COR-L47 (cell line): ENCODE measurements at places on chromosomes 2 and 18.

- no peak for DNase-seq
These were observed 39.1 kb downstream of the PGAP1 start for GRCh38 chr2:196887431-196887830.

DNA sequence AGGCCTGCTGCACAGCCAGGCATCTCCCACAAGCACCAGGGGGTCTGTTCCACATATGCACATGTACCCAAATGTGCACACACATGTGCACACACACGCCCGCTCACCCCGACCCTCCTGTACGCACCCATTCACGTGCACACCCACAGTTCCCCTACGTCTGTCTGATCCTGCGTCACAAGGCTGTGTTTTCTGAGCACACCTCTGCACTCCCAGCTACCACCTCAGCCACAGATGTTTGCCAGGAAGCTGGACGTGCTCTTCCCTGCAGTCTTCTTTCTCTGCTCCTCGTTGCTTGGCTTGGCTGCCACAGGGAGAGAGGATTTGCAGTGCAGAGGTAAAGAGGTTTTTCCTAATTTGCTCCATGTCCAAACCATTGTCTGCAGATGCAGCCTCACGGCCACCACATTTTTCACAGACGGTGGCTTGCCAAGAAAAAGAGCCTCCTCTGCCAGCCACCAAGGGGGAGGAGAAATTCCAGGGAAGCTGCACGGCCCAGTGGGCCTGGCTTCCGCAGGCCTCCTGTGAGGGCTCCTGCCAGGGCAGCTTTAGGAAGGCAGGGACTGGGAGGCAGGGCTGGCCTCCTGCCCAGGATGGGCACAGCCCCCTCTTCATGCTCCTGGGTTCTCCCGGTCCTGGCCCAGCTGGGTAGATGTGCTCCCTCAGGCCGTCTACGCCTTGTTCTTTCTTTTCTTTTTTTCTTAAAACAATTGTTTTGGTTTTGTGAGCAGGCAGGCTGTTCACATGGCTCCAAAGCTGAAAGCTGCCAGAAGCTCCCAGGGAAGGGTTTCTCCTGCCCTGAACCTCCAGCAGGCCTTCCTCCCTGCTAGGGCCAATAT, 29.3 kb upstream of the HS6ST1 start:
- peak; percentile 75 for DNase-seq

DNA sequence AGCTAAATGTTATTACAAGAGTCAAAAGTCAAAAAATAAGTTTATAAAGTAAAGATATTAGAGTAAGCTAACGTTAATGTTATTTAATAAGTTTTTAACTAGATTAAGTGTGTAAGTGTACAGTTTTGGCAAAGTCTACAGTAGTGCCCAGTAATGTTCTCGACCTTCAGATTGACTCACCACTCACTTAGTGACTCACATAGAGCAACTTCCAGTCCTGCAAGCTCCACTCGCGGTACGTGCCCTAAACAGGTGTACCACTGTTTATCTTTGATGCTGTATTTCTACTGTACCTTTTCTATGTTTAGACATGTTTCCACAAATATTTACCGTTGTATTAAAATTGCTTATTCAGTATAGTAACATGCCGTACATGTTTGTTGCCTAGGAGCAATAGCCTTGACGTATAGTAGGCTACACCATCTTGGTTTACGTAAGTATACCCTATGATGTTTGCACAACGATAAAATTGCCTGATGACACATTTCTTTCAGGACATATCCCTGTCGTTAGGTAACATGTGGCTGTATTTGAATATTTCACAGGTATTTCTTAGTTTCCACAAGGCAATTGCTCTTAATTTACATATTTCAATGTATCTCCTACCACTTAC, 1641.9 kb upstream of the PIK3C3 start:
- DNase-seq = no peak

GRCh38 chr2:53786352-53786704, 425 bp downstream of the ASB3 start:
- no peak for DNase-seq

DNA sequence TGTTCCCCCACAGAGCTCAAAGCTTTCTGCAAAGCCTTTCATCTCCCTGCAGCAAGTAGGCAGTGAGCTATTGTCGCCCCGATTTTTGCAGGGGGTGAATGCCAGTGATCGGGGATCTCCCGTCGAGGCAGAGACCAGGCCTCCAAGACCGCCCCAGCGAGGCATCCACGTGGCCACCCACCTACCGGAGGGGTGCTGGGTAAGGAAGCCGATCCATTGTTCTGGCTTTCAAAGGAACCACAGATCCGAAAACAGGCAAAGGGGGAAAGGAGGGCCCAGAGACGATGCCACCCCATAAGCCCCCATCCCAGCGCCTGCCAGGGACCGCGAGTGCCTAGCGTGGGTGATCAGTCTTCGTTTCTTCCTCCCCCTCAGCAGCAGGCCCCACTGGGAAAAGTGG, 2.4 kb downstream of the ADRA2B start:
- DNase-seq = no peak

GRCh38 chr18:31647127-31647753, 37.1 kb downstream of the B4GALT6 start:
- peak; percentile 41 for DNase-seq

DNA sequence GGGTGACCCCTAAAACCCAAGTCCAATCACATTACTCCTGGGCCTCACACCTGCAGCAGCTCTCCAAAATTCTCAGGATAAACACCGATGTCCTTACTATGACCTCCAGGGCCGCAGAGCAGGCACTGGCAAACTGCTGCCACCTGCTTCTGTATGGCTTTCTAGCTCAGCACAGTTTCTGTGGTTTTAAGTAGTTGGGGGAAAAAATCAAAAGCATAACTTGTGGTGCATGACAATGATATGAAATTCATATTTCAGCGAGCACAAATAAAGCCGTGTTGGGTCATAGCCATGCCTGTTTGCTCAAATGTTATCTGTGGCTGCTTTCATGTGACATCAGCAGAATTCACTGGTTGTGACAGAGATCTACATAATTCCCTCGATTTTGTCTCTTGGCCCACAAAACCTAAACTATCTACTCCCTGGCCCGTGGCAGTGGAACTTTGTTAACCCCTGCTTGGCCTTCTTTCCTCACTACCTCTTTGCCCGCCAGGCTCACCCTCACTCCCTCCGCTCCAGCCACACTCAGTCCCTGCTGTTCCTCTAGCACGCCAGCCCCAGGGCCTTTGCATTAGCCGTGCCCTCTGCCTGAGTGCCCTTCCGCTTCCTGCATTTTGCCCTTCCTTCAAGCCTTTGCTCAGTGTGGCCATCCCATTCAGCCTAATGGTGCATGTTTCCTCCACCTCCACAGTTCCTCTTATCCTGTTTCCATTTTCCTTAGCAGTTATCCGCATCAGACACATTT, 108.3 kb downstream of the AGAP1 start:
- DNase-seq = no peak

DNA sequence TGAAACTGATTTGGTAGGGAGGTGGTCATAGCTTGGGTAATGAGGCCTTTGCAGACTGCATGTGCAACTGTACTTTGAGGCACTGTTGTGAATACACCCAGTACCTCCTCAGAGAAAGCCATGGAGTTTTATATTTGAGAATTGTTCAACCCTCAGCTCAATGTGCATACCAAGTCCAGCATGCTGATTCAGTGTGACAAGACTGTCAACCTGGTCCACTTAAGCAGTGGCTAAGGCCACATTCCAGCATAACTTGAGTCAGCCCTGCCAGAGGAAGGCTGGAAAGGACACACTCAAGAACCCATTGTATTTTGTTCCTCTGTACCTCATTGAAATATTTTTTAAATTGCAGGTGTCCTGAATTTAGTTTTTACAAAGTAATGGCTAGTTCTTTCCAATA, 121.8 kb upstream of the HNMT start:
- no peak for DNase-seq

GRCh38 chr18:51275712-51276476, 78.4 kb upstream of the MEX3C start:
- peak; percentile 10 for DNase-seq

- no peak for DNase-seq
These were observed 43.5 kb downstream of the ASAP2 start for GRCh38 chr2:9250091-9250490.

DNA sequence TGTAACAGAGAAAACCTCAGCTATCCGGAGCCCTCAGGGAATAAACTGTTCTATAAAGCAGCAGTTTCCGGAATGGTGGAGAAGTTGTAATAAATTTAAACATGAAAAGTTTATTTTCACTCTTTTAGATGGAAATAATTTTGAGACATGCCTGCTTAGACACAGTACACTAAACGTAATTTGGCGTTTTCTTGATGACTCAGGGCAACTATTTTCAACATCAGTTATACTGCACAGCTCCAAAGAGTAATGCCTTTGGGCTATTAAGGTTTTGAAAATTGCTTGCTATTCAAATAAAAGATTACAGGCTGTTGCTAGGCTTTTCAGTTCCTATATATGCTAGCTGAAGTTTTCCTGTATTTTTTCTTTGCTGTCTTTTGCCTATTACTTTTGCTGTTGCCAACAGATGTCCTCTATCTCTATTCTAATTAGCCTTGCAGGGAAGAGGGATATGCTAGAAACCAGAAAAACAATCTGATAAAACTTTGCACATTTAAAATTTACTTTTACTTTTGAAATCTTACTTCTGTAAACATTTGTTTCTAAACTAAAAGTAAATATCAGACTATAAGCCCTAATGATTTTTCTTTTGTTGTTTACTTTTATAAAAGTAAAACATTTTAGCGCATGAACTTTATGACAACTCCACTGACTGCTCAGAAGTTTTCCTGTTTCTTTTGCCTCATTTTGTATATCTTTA, 113.4 kb upstream of the WDSUB1 start:
- no peak for DNase-seq

- no peak for DNase-seq
These were observed 154.6 kb downstream of the WDSUB1 start for GRCh38 chr2:159131914-159132281.

DNA sequence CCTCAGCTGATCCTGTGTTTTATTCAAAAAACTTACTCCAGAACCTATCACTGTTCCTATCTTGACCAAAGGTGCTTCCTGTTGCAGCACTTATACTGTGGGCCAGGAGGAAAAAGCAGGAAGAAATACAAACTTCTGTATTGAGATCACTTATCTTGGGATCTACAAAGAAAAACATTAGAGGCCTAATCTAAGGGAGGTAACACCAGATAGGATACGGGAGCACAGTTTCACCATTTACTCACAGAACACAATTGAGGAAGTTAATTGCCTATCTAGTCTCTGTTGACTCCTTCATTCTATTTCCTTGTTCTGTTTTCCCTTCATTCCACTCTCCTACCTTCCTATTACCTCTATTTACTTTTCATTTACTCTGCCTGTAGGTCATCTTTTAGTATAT, 287.2 kb upstream of the LINC00305 start:
- no peak for DNase-seq

GRCh38 chr2:126891681-126892500, 6.8 kb upstream of the TEX51 start:
- DNase-seq = peak; percentile 45

DNA sequence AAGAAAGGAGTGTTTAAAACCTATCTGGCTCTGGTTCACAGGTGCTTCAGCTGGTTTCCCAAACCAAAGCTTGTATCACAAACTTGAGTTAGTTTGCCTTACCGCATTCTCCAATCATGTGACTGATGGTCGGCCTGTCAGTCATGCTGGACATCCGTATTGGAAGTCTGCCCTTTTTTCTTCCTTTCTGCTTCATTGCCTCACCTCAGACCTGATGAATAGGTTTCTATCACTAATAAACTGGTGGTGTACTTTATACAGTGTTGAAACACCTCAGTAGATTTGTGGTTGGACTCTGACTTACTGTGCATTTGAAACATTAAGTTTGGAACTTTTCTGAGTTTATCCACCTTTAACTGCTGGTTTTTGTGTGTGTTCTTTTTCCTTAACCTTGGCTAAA, 84.1 kb downstream of the R3HDM1 start:
- no peak for DNase-seq

- DNase-seq = no peak
These were observed 513.8 kb upstream of the POU3F3 start for GRCh38 chr2:104340162-104340561.

DNA sequence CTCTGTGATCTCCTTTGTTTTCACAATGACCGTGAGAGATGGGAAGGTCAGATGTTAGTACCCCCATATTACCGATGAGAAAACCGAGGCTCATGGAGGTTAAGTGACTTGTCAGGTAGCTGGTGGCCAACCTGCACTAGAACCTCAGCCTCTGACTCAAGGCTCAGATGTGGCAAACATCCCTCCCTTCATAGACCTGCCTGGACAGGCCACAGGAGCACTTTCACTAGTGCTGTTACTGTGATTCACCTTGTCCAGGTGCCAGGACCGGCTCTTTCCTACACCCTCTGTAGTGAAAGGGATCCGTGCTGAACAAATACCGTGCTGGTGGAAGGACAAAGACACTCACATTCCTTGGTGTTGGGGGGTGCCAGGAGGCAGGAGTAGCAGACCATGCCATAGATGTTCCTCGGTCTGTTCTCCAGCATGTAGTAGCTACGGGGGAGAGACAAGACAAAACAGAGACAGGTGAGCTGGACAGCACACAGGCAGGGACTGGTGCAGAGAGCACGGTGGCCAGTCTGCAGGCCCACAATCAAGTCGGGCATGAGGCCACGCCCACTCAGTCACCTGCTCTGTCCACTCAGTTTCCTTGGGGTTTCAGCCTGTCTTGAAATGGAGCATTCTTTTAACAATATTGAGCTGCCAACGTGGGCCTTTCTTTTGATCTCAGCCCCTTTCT, 65.9 kb downstream of the EDAR start:
- no peak for DNase-seq
